ENCODE measurements at places on chromosomes 12 and 14.

- DNase-seq, result no peak
Observed at GRCh38 chr12:60152756-60153155, 556.9 kb downstream of the SLC16A7 start.

DNA sequence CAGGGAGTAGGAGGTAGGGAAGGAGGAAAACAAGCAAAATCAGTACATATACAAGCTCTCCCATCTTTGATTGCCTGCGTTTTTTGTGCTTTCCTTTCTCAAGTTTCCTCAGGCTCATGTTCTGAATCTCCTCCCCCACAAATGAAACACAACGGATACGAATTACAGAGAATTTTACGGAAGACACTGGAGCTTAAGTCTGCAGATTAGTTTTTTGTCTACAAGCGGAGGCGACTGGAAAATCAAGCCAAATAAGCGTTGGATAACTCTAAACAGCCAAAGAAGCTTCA lies 612 bp downstream of the WBP11 start:
- no peak for DNase-seq

DNA sequence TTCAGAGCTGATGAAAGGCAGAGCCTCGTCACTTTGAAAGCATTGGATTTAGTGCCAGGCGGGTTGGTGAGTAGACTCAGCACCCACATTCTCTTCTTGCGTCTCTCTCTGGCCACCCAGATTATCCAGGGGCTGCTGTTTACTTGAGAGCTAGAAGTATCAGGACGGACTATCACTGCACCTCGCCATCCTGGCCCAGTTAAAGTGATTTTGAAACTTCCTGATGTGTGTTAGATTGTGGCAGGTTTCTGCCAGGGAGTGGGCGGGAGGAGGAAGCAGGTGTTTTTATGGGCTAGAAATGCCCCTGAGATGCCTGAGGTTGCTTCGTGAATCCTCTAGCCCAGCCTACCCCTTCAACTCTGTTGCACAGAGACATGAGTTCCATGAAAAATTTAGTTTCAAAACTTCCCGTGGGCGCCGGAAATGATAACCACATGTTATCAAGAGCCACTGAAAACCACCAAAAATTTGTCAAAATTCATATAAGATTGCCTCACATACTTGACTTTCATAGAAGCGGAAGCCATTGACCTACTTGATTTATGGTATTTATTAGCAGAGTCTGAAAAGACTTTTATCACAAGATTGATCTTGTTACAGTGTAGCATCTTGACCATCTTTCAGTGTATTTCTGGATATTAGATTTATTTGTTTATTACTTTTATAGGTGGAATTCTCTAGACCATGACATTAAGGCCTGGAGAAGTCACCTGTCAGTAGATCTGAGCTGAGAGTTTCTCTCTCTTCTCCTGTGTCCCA lies 466.0 kb downstream of the RAD51B start:
- peak; percentile 69 for DNase-seq

DNA sequence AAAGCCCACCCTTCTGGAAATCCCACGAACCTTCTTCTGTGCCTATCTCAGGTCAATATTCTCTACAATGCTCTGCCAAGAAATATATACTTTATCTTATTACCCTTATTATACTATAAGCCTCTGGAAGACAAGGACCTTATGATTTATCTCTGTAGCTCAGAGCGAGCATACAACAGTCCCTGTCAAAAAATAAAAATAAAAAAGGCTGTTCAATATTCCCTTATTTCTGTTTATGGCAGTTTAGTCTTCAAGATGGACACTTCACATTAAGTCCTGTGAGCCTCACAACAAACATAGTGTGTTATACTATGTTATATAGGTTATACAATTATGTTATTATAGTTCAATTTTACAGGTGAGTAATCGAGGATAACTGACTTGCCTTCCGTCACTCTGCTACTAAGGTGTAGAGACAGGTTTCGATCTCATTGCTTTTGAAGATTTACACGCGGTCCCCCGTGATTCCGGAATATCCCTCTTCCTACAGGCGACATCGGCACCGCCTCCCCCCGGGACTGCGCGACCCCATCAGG lies 562 bp downstream of the EAPP start:
- DNase-seq, result no peak

DNA sequence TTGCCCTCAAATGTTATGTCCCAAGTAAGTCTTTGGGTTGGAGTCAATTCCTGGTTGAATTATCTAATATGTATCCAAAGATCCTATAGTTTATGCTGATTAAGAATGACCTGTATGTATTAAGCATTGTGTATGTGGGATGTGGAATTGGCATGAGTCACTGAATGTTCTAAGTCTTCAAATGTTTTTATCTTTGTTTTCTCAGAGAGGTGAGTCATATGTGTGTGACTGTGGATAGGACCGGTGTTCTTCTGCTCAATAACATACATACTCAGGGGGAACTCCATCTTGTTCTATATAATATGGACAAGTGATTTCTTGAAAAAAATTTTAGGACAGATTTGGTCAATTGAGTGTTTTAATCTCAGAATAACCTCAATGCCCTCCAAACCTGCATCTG lies 57.9 kb downstream of the NAV3 start:
- no peak for DNase-seq

- DNase-seq, result no peak
Observed at GRCh38 chr14:64296561-64296960, 2.4 kb upstream of the ESR2 start.

DNA sequence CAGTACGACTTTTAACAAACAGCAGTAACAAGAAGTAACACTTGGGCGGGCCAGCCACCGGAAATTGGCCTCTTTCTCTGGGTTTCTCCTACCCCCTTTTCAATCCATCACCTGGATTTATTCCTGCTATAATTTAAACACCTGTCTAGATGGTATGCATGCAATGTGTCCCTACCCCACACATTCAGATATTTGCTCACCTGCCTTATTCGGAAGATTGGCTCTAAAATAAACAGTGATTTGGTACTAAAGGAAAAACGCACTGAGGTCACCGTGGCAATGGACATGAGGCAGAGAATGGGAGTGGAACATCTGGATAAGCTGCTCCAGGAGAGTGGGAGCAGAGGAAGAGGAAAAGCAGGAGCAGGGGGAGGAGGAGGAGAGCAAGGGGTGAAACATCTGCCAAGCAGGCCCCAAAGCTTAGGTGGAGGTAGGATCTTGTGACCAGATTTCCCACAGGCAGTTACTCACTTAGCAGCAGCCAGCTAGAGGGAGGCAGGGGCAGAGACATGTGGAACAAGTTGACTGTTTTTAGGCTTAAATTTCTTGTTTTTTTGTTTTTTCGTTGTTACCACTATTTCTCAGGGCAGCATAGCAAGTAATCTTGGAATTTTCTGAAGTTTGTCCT lies 150.9 kb downstream of the TTLL5 start:
- DNase-seq, result no peak

DNA sequence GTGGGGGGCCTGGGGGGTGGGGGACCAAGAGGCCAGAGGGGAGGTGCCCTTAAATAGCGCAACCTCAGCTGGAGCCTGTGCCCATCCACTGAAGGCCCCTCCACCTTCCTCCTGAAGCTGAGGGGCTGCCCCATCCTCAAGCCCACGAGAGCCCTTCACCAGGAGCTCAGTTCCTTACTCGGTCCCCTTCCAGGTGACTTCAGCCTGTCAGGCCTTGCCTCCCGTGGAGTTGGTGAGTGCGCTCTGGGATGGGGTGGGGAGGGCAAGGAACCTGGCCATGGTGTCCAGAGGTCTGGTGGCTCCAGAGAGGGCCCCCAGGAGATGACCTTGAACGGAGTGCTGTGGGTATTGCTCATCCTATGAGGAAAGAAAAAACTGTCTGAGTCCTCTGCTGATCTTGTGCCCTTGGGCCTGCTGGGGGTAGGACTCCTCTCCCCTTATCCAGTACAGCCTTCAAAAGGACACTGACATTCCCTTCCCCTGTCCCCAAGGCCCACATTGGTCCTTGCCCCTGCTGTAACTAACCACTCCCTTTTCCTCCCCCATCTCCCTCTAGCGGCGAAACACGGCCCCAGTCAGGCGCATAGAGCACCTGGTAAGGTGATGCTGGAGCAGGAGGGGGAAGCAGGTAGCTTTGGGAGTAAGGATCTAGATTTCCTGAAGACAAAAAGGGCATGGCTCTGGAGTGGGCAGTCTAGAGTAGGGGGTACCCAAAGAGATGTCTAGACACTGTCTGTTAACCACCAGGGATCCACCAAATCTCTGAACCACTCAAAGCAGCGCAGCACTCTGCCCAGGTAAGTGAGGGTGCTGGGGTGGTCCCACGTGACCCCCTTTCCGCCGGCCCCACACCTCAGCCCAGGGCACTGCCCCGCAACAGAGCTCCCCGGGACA lies 3.6 kb downstream of the TNS2 start:
- DNase-seq, result peak; percentile 69

DNA sequence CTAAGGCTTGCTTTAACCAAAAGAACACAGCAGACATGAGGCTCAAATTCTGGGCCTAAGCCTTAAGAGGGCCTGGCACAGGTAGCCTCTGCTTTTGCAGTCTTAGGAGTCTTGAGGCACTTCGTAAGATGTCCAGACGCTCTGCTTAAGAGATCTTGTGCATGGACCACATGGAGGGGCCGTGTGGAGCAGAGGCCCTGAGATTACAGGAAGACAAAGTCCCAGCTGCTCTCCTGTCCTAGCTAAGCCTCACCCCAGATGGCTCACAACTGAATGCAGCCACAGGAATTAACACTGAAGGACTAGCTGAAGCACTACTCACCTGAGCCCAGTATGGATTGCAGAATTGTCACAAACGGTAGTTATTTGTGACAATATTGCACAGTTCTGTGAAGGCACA lies 446.0 kb downstream of the PDZRN4 start:
- no peak for DNase-seq

GRCh38 chr12:100794441-100795173 lies at the start of gene ANO4:
TSS of gene ANO4 (plus strand) at chr12:100794776. CDS start at chr12:100901786, 107,010 bp downstream.
- no peak for DNase-seq

DNA sequence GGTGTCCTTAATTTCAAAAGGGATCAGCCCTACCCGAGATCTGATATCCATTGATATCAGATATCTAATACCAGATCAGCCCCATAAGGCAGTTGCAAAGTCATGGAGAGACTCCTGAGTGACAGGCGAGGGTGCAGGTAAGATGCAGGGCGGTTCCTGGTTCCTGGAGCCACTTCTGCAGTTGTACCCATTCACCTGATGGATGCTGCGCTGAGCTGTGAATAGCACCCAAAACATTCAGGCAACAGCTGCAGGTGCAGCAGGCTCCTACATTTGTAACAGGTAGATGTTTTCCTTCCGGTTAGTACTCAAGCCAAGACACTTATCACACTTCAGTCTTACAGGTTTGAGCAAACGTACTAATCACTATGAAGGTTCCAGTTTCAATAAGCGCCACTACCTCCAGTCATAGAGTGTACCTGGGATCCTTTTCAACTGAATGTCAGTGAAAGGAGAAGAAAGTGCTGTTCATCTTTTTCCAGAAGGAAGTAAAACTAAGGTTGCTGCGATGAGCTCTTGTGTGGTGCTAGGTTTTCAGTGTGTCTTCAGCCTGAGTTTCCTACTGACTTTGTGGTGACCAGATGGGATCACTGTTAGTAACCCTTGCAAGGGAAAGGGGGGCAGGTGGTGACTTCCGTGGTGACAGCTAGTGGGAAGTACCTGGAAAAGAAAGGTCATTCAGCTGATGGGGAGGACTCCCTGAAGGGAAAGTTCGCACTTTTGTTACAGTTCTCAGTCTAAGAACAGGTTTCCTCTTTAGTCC lies 1.9 kb downstream of the ATP6V0A2 start:
- DNase-seq, result peak; percentile 31

DNA sequence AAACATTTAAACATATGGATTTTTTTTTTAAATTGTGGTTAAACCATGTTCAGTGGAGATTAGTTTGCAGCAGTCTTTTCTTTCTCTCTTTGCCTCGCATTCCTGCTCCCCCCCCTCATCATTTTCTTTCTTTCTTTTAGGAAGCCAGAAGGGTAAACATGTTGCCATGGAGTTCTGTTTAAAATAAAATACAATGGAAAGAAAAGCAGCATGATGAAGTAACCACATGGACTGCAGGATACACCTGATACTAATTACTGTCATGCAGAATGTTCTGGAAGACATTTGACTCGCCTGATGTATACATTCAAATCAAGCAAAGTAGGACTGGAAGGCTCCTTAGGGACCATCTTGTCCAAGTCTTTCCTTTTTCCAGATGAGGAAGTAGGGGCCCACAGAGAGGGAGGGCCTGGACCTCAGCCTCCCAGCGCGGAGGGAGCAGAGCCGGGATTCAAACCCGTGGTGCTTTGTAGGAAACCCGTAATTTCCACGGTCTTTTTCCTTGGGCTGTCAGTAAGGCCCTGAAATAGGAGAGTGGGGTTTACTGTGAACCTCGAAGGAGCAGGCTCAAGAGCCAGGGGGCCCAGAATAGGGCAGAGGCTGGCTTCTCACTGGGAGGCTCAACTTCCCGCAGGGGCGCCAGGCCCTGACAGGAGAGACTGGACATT lies 2.4 kb upstream of the MEG3 start:
- DNase-seq, result no peak

- no peak for DNase-seq
Observed at GRCh38 chr12:113667095-113667494, 195.4 kb upstream of the LHX5 start.

DNA sequence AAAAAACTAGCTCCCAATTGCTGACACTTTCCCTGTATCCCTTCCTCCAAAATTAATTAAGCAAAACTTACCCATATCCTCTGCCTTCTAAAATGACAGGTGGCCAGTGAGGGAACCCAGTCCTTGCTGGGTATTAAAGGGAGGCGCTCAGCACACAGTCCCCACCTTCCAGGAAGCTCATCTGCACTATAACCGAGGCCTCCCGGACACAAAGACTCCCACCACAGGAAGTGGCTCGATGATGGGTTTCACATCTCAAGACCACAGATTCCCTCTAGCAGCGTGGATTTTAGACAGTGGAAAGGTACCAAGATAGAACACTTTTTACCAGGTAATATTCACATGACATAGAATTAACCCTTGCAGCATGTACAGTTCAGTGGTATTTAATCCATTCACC lies 126.8 kb upstream of the NCOR2 start:
- peak; percentile 72 for DNase-seq

DNA sequence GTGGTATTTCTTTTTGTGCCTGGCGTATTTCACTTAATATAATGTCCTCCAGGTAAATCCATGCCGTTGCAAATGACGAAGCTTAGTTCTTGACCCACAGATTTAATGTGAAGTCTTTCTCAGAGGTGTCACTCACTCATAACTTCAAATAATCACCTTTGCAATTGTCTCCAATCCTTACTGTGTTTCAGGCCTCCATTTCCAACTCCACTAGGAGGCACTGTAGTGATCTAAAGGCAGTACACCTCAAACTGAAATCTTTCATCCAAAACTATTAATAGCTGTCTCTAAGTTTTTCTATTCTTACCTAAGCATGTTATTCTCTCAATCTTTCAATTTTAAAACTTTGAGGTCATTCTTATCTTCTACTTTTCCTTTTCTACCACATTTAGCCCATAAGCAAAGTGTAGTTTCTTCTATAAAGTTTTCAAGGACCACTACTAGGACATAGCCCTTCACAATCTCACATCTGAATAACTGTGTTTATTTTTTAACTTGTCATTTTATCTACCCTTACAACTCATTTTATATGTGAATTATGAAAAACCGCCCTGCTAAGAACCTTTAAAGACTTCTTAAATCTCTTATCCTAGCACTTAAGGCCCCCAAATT lies 25.5 kb upstream of the FBXO34 start:
- peak; percentile 41 for DNase-seq
